ENCODE measurements at places on chromosomes 11 and 22. TPM values are rescaled to one million over a fixed set of nuclear protein-coding genes. Genes with fewer than 3 reads are reported as not detected.

DKK3 gene
- total RNA-seq, result 396 TPM

MB gene
- not detected for total RNA-seq

ART1 gene
- not detected for total RNA-seq

BDNF gene
- 42.3 TPM for total RNA-seq

SLC22A9 gene
- total RNA-seq, result not detected

PYGM gene
- 1.3 TPM for total RNA-seq

CCDC73 gene
- total RNA-seq, result not detected

OVOL1 gene
- not detected for total RNA-seq

DEFB131B gene
- not detected for total RNA-seq

CHRNA10 gene
- 0.31 TPM for total RNA-seq

IGF2 gene
- total RNA-seq, result under 0.01 TPM

HEPHL1 gene
- total RNA-seq, result not detected

OR5L1 gene
- not detected for total RNA-seq

MUC15 gene
- total RNA-seq, result not detected

ZW10 gene
- 19.5 TPM for total RNA-seq

BEST1 gene
- 1.2 TPM for total RNA-seq

NRGN gene
- total RNA-seq, result 0.40 TPM

PICK1 gene
- 18.3 TPM for total RNA-seq

KCNE3 gene
- total RNA-seq, result under 0.01 TPM

OR52H1 gene
- total RNA-seq, result 0.66 TPM

DDTL gene
- 0.92 TPM for total RNA-seq

PATE2 gene
- 0.13 TPM for total RNA-seq

MUC5AC gene
- total RNA-seq, result under 0.01 TPM

PAFAH1B2 gene
- 180 TPM for total RNA-seq

VPREB1 gene
- not detected for total RNA-seq

TRPC6 gene
- 1.5 TPM for total RNA-seq

SLC1A2 gene
- 1.4 TPM for total RNA-seq

CHCHD10 gene
- total RNA-seq, result 5.5 TPM

OR51E1 gene
- not detected for total RNA-seq

NDUFA6 gene
- 75.9 TPM for total RNA-seq

APIP gene
- total RNA-seq, result 20.8 TPM

MRGPRF gene
- total RNA-seq, result 33.0 TPM

CATSPER1 gene
- 0.19 TPM for total RNA-seq

GAS2 gene
- total RNA-seq, result 2.0 TPM

LGALS12 gene
- total RNA-seq, result not detected

OSBP gene
- total RNA-seq, result 40.8 TPM

CELF1 gene
- 83.7 TPM for total RNA-seq

APOA4 gene
- total RNA-seq, result not detected

APOA5 gene
- not detected for total RNA-seq

MOV10L1 gene
- total RNA-seq, result 7.8 TPM

MMP8 gene
- not detected for total RNA-seq

TMEM258 gene
- 128 TPM for total RNA-seq

MAPK8IP1 gene
- 6.5 TPM for total RNA-seq

KRTAP5-1 gene
- not detected for total RNA-seq

PHF21B gene
- not detected for total RNA-seq
